ENCODE measurements at places on chromosomes 11 and 22. TPM values are rescaled to one million over a fixed set of nuclear protein-coding genes. Genes with fewer than 3 reads are reported as not detected.

The TEAD1 gene
- 78.1 TPM for total RNA-seq

GRCh38 chr11:125931668-125932067 lies 14.2 kb upstream of the VSIG10L2 start:
- DNase-seq, result no peak

GRCh38 chr11:34451053-34451452 lies 12.3 kb downstream of the CAT start:
- DNase-seq, result no peak

DNA sequence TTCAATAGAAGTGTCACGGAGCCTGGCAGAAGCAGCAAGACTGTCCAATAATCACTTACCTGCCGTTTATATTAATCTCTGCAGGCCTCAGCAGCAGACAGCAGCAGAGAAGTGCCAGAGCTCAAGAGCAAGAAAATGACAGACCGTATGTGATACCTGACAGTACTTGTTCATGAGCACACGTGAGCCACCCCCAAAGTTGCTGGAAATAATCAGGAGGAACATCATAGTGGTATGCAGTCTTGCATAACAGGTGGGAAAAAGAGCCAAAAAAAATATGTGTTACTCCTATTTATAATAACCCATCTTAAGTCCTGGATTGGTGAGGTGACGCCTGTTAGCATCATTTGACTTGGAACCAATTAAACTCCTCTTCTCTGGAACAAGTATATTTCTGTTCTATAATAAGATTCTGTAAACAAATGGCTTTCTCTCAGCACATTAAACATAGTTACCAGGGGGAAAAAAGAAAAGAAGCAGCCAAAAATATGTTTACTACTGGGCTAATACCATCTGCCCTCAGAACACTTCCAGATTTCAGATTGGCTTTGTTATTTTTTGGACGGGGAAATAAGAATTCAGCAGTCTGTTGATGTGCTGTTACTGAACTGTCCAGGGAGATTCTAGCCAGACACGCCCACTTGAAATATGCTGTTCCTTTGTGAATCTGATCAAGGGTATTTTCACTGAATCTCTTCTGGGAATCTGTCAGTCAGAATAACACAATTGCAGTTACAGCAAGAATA lies 7.9 kb upstream of the SLN start:
- no peak for DNase-seq

The APOL1 gene
- total RNA-seq, result not detected

Measured in H7 (cell line).